ENCODE measurements at places on chromosomes 13 and 19.

DNA sequence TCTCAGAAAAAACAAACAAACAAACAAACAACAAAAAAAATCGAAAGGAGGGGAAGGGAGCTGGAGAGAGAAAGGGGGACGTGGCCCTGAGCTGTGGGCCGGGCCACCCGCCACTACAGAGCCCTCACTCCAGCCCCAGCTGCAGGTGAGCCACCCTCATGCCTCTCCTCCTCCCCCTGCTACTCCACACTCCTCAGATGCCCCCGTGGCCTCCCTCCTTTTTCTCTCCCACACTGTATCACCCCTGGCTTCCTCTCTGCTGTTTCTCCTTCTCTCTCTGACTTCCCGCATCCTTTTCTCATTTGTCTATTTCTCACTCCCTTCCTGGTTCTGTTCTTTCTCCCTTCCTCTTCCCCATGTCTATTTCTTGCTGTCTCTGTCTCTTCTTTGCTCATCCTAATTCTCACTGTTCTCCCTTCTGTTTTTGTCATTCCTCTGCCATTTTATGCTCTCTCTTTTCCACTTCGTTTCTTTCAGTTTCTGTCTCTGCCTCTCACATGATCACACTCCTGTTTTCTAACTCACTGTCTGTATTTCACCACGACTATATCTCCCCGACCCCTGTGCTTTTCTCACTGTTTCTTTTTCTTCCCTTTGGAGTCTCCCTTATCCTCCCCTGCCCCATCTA, 2.7 kb downstream of the KLK2 start:
- DNase-seq, result no peak

DNA sequence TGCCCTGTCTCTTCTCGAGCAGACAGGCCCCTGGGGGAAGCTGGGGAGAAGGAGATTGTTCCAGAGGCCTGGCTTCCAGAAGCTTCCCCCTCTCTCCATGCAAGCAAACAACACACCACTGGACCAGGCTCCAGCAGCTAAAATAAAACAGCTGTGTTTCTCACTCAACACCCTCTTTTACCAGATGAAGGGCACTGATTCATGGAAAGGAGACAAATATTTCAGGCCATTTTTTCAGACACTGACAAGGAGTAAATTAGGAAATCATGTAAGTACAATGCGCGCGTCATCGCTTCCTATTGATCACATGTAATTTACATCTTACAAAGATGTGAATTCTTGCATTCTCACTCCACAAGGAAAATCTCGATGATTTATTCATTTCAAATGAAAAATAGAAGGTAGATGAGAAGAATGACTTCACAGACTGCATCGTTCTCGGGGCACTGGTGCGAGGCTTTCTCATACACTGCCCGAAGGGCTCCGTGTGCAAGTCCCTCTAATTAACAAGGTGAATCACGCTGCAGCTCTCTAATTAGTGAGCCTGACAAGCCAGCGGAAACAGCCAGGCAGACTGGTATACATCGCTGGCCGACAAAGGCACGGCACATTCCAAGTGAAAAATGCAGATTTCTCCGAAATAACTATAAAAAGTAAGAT, 153.6 kb downstream of the KCTD15 start:
- DNase-seq, result no peak

DNA sequence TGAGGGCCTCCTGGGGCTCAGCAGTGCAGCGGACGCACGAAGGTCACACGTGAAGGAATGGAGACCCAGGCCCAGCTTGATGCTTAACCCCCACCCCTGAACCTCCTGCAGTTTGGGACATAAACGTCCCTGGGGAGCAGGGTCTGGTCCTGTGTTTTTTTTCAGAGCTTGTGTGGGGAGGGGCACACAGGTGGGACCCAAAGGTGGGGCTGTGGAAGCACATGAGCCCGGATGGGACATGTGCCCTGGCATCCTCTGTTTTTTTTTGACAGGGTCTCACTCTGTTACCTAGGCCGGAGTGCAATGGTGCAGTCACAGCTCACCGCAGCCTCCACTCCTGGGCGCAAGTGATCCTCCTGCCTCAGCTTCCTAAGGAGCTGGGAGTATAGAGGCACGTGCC, 20.5 kb downstream of the UBXN6 start:
- no peak for DNase-seq

DNA sequence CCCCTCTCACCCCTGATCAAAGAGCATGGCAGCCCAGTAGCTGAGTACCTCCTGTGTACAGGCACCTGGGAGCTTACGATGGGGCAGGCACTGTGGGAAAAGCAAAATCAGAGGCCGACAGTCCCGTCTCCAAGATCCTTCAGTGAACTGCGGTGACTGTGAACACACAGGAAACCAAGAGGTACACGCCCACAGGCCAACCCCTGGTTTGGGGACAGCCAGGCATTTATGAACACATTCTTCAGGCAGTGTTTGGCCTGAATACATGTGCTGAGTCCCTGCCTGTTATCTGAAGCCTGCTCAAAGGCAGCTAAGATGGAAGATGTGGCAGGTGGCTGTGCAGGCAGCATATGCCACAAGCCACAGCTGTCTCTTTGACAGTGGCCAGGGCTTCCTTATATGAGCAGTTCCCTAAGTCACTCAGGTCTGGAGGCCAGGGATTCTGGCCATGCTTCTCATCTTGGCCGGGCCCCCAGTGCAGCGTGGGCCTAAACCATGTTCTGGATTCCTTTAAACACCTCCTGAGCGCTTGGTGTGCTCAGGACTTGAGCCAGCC, 123.6 kb downstream of the UQCRFS1 start:
- DNase-seq, result no peak

- no peak for DNase-seq
Measured at GRCh38 chr19:42290136-42290522, 11.8 kb upstream of the PRR19 start.

GRCh38 chr13:113889467-113889866, 25.6 kb upstream of the GAS6 start:
- DNase-seq, result no peak

DNA sequence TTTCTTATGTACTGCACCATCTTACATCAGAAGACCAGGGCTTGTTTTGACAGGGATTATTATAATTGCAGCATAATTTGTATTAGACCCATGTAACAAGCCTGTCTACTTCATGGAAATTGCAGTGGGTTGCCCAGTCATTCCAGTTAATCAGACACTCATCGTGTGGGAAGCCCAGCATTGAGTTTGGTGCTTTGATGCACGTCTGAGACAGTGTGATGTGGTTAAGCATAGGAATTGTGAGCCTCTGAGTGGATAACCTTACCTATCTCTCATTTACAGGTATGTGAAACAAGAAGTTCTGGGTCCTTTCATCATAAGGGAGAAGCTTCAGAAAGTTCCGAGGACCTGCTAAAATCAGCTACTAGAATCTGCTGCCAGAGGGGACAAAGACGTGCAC, 12.8 kb downstream of the RGCC start:
- no peak for DNase-seq

DNA sequence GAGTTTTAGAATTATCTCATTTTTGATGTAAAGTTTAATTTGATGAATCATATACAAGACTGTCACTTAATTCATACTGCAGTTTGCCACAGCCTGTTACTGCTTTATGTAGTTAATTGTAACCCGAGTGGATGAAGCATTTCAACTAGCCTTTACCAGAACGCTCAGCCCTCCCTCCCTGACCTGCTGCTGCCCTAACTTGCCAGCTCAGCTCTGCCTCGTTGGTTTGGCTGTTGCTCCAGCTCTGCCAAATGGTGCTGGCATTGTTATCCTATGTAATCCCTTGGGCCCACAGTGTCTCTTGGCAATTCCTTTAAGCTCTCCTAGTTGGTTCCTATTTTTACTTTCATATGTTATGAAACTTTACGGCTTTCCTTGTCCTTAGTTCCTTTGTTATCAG, 113.3 kb downstream of the LMO7 start:
- no peak for DNase-seq

DNA sequence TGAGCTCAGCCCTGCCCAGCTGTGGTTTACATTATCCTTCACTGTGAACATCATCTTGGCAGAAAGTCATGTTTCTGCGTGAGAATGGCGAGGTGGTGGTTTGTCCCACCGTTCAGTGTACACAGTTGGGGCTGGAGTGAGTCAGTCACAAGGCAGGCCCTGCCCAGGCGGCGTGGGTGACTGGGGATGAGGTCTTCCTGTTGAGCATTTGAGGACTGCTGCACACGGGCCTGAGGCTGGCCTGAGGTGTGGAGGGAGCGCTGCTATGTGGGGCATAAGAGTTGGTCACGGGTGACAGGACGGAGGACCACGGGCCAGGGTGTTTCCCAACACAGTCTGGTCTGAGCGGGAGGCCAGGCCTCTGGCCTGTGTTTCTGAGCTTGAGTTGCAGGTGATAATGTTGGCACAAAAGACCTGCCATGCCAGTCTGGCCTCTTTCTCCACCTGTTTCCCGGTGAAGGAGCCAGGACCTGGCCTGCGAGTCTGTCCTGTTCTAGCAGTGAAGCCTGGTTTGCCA, 13.4 kb upstream of the C19orf33 start:
- no peak for DNase-seq

DNA sequence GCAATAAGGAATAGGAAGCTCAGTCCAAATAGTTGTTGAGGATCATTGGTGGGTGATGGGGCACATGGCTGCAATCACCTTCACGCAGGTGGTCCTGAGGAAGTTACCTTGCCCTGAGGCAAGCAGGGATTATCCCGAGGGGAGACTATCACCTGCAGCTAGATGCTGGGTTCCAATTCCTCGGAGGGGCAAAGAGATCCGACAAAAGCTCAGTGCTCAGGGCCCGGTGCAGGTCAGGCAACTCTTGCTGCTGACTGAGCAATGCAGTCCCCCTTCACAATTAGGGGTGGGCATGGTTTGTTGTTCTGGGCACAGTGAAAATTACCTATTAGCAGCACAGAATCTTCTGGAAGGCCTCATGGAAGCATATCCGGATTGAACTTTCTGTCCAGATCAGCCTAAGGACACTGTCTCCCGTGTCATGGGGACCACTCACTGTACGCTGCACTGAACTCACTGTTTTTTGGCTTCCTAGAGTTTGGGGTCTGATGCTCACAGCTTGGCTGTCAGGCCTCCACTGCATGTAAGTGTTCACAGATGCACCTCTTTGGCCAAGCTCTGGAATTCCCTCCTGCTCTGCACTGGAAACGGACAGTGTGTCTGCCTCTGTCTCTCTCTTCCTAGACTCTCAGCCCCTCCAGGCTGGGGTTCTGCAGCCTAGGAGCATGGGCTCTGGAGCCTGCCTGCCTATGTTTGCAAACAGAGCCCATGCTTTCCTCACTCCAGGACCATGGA, 372.7 kb downstream of the ZNF536 start:
- DNase-seq, result no peak

- no peak for DNase-seq
Measured at GRCh38 chr13:109818886-109819285, 32.5 kb upstream of the IRS2 start.

- no peak for DNase-seq
Measured at GRCh38 chr19:13401388-13401787, 104.9 kb downstream of the CACNA1A start.

DNA sequence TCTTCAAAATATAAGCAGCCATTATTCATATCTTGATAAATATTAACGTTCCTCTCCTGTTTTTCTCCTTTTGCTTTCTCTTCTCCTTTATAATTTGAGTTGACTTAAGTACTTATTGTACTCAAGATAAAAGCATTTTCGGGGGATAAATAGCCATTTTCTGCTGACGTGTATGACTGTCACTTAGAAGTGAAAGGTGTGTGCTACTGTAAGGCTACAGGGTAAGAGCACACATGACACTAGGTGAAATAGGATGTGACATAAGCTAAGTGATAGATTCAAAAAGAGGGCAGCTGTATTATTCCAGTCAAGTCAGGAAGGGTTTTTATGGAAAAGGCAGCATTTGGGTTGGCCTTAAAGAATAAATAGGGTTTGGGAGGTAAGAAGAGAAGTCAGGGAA, 128.5 kb downstream of the GPC6 start:
- DNase-seq, result no peak

DNA sequence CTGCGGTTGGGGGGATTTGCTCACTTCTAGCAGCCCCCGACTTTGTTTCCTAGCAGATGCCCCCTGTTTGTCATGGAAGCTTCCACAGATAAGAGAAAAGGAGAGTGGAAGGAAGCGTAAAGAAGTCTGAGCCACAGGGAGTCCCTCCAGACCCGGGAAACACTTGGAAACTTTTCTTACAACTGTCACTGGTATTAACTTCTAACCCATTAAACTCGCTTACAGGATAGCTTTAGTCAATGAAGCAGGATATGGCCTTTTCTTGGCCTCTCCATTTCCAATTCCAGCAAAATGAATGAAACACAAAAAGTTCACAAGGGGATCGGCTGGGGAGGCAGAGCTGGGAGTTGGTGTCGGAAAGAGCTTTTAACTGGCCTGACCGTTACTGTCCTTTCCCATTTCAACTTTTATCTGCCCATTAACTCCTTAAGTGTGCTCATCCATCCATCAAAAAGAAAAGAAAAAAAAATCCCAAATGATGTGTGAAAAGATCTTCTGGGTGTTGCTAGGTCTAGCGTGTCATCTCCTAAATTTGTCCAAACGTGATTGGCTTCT, 231.9 kb upstream of the ARGLU1 start:
- DNase-seq, result no peak

- no peak for DNase-seq
Measured at GRCh38 chr13:41394166-41394565, 63.2 kb upstream of the RGCC start.

DNA sequence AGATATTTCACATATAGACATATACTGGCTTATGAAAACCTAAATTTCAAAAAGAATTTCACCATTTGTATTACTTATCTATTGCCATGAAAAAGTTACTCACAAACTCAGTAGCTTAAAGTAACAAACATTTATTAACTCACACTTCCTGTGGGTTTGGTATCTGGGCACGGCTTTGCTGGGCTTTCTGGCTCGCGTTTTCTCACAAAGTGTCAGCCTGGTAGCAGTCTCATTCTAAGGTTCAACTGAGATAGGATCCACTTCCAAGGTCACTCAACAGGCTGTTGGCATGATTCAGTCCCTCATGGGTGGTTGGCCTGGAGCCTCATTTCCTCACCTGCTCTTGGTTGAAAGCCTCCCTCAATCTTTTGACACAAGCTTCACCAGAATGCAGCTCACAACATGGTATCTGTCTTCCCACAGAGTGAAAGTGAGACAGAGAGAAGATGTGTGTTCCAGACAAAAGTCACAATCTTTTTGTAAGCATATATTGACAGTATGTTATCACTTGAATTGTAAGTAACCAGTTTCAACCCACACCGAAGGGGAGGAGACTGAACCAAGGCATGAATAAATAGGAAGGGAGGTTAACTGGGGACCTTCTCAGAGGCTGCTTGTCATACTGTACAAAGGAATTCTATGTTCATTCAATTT, 1065.8 kb upstream of the SPRY2 start:
- DNase-seq, result no peak

DNA sequence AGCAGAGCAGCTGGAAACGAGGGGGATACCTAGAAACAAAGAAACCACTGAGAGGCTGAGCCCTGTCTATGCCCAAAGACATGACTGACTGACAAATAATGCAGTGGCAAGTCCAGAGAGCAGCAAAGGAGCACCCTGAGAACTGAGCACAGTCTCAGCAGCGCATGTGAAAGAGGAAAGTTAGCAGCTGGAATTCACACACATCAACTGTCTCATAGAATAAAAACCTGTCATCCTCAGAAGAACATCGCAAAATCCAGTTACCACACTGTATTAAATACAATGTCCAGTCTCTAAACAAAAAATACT, 24.1 kb upstream of the DLEU7 start:
- no peak for DNase-seq

GRCh38 chr19:4586691-4587090, 27.2 kb upstream of the SEMA6B start:
- DNase-seq, result no peak
